ENCODE measurements at places on chromosomes 6 and 20.

DNA sequence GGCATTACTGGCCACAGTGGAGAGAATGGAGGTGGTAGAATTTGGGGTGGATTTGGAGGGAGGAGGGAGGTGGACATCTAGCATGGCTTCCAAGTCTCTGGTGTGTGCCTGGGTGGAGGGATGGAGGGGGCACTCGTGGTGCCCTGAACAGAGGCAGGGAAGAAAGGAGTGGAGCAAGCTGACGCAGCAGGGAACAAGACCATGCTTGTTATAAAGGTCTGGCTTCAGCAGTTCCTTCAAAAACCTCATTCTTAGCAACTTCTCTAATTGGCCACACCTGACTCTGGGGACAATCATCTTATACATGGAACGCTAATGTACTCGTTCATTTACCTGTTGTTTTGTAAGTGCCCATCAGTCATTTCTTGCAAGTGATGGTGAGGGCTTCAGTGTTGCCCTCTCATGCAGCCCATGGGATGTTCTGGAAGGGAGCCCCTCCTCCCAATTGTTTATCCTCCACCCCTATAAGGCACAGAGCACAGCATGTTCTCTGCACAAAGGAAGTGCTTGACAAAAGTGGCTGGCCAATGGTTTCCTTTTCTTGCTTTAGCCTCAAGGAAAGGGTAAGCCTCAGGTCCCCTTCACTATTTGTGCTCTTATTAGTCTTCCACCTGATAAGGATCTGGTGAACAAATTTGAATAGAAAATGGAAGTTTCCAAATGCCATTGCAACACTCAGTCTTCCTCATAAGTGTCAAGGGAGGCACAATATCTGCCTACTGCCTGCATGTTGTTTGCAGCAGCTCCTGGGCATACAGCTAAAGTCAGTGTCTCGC lies 39.3 kb downstream of the GFOD1 start:
- DNase-seq = no peak

GRCh38 chr20:16709017-16709416 lies 20.8 kb upstream of the SNRPB2 start:
- DNase-seq = peak; percentile 41

DNA sequence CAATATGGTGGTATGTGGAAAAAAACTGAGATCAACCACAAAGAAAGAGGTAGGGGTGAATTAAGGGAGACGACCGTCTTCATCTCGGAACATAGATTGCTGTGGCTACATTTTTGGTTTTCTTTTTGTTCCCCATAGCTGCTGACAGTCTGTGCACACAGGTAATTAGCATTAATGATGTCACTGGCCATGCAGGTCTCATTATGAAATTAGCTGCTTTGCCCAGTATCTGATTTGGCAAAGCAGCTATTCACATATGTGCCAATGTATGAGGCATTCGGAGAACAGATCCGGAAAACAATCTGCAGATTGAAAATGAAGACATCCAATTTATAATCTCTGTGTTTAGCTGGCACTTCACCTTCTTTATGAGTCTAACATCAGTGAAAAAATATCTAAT lies 13.1 kb downstream of the NOX3 start:
- DNase-seq = no peak

- no peak for DNase-seq
Observed at GRCh38 chr6:82246802-82247504, 591 bp downstream of the IBTK start.

DNA sequence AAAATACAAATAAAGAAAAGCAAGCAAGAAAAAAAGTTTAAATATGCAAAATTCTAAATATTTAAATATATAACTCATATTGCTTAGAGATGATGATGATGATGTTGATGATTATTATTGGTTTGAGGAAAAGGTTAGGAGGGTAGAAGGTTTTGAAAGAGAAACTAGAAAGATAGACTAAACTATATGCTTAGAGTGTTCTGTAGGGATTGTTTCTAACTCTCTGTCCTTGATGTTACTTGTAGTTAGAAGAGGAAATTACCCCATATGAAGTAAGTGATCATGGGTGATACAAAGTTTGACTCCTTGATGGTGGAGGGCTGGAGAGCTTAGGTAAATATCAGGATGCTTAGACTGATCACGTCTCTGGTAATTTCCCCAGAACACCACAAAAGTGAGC lies 159.5 kb downstream of the MEI4 start:
- no peak for DNase-seq

DNA sequence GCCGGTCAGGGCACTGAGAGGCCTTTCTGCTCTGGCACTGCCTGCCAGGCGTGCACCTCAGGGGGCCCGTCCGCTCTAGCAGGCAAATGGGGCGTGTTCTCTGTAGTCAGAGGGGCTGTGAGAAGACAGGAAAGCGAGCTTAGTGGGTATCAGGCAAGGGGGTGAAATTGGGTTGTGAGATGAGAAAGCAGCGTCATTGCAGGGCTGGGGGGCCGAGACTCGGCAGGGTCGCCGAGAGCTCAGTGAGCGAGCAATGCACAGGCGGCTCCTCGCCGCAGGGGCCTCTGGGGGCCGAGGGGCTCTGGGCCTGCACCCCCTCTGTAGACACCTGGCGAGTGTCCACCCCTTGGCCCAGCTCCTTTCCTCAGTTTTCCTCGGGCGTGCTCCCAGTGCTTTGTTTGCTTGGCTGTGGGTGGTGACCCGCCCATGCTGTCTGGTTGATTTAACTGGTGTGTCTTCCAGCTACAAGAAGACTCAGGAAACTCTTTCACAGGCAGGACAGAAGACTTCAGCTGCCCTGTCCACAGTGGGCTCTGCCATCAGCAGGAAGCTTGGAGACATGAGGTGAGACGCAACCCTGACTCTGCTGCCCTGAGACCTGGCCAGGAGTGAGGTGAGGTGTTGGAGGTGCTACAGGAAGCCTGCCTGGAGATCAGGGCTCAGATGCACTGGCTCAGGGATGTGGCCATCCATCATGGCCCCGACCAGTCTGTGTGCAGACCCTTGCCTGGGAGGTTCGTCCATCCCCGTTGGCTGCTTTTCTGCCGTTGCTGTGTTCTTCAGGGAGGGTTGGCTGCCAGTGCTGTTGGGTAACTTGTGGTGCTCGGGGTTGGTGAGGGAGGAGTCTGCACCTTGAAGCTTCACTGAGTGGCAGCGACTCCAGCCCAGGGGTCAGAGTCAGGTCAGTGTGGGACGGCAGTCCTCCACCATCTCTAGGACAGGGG lies 12.4 kb upstream of the DNAJC5 start:
- DNase-seq = no peak

DNA sequence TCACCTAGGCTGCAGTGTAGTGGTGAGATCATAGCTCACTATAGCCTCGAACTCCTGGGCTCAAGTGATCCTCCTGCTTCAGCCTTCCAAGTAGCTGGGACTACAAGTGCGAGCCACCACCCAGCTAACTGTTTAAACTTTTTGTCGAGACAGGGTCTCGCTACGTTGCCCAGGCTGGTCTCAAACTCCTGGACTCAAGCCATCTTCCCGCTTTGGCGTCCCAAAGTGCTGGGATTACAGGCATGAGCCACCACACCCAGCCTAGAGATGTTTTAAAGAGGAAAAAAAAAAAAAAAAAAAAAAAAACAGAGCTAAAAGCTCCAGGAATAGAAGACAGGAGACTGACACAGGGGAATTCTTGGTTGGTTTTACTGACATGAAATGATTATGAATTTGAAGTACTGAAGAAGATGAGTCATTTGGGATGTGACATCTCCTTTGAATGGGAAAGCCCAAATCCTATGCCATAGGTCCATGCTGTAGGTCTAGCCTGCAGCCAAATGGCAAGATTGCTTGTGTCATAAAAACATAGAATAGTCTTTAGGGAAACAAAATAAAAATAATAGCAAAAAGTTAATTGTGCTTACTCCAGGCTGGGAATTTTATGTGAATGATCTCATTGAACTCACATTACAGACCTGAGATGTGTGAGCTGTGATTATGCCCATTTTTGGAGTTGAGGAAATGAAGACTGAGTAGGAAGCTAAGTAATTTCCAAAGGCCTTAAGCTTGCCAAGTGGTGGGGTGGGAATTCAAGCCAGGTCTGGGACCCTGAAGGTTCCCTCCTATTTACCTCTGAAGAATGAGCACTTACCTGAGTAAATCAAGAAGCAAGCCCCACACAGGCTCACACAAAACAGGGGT lies 24.3 kb upstream of the NHSL1 start:
- no peak for DNase-seq

DNA sequence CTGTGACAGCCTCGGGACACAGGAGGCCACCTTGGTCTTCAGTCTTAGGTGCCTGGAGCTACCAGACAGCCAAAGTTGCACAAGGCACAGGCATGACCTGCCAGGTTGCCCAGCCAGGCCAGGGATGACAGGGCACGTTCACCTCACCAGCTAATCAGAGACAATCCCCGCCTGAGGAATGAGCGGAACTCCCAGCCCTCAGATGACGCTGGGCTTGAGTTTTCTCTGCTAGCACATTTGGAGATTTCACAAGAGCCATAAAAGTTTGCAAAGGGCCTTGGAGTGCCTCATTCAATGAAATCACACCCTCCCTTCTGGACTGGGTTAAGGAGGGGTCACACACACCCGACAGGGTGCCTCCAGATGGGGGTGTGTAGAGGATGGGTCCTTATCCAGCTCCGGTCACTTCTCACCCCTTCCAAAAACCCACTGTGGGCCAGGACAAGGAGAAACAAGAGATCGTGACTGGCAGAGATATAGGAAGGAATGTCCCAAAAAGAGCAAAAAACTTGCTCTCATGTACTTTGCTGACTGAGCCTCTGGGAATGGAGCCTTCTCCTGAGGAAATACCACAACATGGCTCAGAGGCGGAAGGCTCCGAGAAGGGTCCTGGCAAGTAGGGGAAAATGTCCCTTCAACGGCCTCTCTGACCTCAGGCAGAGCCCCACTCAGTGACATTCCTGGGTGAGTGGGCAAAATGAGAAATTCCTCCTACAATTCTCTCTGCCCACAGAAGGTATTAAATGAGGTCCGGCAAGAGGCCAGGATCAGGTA lies 121.6 kb downstream of the ISM1 start:
- DNase-seq = no peak

DNA sequence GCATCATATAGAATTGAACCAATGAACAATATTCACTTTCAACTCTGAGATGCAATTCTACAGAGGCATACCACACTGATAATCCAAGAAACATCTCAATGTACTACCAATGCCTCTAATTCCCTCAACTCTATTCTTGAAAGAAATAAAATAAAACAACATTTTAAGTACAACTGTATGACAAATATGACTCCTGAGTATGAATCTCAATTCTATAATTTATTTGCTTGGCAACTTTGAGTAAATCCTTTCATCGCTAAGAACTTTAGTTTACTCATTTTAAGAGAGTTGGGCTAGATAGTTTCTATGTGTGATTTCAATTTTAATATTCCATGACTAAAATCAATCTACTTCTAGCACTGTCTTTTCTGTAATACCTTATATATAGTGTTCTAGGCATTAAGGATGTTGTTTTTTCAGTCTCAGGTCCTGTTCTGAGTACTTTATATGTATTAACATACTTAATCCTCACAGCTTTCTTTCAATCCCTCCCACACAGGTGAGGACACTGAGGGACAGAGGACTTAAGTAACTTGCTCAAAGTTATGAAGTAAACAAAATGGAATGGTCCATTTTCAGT lies 33.4 kb downstream of the GOPC start:
- DNase-seq = no peak

GRCh38 chr6:31814677-31815024 lies 432 bp downstream of the HSPA1L start:
- DNase-seq = peak; percentile 78

DNA sequence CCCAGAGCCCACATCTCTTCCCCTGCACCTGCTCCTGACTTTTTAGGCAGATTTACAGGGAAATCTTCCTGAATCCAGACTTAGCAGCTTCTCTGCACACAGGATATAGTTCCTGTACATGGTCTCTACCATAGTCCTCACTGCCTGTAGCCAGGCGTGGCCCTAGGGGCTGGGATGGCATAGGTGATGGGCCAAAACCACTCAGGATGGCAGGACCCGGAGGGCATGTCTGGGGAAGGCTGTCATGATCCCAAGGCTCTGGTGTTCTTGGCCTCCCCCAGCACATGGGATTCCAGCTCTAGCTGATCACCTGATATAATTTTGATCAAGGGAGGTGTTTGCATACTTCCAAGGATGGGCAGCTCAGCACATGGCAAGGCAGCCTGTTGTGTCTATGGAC lies 58.0 kb downstream of the TOX2 start:
- no peak for DNase-seq

Measured in CD4-positive, alpha-beta T cell treated with Interleukin-10 for 1 hour (primary cell).